COLO829 (cell line): ENCODE measurements at places on chromosomes 4 and X.
A peak's percentile ranks its signal among the peaks of the same experiment; 100 is the strongest.

GRCh38 chrX:28851871-28852270 lies 264.6 kb downstream of the IL1RAPL1 start:
- no peak for DNase-seq

- no peak for DNase-seq
Measured at GRCh38 chrX:47840111-47840510, 3.4 kb downstream of the ZNF81 start.

DNA sequence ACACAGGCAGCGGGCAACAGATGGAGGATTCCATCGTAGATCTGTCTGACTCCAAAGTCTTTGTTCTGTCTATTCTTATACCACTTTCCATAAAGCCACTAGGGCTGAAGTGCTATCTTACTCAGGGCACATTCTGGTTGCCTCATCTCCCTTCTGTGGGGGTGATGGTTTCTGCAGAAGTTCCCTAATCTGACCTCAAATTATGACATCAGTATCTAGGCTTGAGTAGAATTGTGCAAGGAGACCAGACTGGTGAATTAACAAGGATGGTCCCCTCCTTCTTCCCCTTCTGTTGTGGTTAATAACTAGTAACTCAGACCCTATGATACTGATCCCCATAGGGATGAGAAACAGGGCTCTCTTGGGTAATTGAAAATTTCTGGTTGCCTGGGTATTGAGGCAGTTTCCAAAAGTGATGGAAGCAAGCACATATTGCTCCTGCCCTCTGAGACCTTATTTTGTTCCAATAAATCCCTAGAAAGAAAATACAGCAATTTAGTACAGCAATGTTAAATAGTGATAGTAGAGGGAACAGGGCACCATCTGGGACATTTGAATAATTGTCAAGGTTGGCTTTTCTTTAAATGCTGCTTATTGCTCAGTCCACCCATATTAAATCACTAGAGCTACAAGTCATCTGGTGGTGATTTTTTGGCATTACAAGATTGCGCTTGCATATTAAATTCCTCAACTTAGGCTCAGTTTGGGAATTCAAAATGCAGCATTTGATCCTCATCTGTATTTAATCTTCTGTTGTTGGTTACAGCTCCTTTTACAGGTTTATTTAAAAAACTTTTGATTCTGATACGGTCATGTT lies 57.3 kb upstream of the AP1S2 start:
- no peak for DNase-seq

GRCh38 chr4:183101956-183102480 lies 3.0 kb downstream of the WWC2 start:
- no peak for DNase-seq

DNA sequence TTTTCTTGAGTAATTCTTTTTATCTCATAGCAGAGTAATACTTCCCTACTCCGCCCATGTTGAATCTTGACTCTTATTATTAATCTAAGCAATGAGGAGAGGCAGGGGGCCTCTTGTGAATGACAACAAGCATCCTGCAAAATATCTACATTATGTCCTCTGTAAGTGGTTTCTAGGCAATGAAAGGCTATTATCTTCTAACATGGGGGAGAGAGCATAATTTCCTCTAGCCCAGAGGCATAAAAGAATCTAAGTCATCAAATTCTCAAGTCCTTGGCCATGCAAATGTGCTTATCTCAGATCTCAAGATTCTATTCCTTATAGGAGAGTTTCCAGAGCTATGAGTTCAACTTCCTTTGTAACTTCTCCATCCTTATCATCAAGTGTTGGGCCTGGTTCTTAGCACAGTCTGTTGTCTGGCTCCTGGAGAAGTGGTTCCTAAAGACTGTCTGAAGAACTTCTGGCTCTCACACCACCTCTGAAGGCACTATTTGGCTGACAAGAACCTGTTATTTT lies 423.1 kb upstream of the INTU start:
- peak; percentile 41 for DNase-seq

GRCh38 chr4:27000820-27001219 lies 140.2 kb downstream of the STIM2 start:
- DNase-seq, result no peak

GRCh38 chr4:108902769-108903168 lies 139.9 kb upstream of the ETNPPL start:
- DNase-seq, result peak; percentile 71

DNA sequence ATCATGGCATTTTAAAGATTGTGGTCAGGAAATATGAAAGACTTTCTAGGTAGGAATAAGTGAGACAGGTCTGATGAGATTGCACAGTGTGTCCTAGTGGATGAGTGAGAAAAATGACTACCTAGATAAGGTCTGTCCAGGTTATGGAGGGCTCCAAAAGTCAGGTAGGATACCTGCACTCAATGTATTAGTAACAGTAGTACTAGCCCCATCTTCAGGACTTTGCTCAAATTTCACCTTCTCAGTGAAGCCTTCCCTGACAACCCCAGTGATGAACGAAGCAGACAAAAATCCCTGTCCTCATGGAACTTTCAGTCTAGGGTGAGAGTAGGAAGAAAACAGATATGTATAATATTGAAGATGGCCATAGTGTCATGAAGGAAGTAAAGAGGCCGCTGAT lies 85.7 kb downstream of the ZIC3 start:
- no peak for DNase-seq

DNA sequence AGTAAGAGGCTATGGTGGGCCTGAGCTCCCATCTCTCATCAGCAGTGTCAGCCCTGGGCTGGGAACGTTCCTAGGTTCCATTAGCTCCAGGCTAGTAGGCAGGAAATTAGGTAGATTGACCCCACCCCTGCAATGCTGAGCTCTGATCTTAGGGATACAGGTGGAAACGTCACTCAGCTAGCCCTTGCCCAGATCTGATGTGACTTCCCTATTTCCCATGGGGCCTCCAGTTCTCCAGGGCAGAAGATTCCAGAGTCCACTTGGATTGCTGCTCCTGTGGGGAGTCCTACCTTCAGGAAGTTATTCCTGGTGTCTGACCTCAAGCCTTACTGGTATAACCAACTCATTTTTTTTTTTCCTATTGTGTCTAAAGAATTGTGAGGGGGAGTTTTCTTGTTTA lies 81.1 kb downstream of the EFNB1 start:
- DNase-seq, result no peak

GRCh38 chr4:15652841-15653240 lies 2.3 kb downstream of the FBXL5 start:
- DNase-seq, result no peak

- DNase-seq, result peak; percentile 51
Measured at GRCh38 chr4:95289028-95289634, 259.6 kb downstream of the UNC5C start.

DNA sequence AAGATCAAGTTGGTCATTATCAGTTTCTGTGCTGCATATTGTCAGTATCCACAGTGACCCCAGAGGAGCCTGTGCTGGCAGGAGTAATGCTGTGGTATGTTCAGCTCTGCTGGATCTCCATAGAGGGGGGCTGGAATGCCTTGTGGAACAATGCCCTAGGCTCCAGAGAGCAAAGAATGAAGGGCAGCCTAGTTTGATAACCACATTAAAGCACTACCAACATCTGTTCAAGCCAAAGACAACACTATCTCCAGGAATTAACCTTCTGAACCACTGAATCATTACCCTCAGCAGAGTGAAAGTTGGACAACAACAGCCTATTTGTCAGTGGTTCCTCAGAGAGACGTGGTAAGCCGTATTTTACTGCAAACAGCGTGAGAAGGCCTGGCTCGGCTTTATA lies 192.3 kb upstream of the CXorf66 start:
- peak; percentile 27 for DNase-seq

GRCh38 chrX:6678313-6678712 lies 143.4 kb upstream of the VCX3A start:
- DNase-seq, result no peak

DNA sequence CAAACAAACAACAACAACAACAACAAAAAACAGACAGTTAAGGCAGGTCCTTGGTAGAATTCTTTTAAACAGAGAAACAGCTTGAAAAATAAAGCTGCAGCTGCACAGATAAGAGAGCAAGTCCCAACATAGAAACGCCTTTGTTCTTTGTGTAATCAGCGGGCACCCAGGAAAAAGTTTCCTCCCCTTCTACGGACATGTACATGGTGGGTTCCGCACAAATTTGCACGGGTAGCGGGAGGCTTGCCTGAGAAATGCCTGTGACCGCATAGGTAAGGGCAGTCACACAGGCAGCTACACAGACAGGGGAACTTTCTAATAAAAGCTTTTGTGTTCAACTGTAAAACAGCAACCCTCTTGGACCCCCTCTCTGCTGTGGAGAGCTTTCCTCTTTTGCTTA lies 25.7 kb upstream of the CT47A1 start:
- DNase-seq, result peak; percentile 16

DNA sequence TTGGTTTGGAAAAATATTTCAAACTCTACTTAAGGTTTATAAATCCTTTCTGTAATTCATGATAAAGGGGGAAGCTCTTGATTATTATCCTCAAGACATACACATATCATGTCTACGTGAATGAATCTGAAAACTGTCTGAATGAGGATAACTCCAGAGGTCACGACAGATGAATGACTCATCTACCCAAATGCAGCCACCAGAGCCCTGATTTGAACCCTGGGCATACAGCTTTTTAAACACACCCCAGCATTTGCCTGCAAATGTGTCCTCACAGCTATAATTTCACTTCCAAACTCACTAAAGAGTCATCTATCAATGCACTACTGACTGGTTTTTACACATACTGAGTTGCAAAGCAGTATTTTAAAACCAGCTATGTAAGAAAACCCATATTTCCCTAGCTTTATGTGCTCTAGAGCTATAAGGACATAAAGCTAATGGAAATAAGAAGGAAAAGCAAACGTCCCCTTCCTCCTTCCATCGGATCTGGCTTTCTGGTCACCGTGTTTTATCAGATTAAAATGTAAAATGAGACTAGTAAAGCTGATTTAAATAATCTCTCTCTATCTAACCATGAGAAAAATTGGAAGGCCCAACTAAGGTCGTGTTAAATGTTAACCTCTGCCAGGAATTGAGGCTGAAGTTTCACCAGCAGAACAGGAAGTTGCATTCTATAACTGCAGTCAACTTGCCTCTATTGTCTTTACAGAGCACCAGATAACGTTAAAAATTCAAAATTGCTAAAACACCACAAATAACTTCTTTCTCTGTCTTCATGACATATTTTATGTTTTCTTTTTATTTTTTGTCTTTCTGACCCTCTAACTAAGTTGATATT lies 63.1 kb upstream of the SPP1 start:
- no peak for DNase-seq

GRCh38 chr4:48156423-48156822 lies 22.4 kb upstream of the TXK start:
- no peak for DNase-seq

- no peak for DNase-seq
Measured at GRCh38 chrX:1464041-1464970, 11.6 kb upstream of the ASMTL start.

GRCh38 chr4:33831442-33832066 lies 2412.8 kb downstream of the ARAP2 start:
- no peak for DNase-seq

DNA sequence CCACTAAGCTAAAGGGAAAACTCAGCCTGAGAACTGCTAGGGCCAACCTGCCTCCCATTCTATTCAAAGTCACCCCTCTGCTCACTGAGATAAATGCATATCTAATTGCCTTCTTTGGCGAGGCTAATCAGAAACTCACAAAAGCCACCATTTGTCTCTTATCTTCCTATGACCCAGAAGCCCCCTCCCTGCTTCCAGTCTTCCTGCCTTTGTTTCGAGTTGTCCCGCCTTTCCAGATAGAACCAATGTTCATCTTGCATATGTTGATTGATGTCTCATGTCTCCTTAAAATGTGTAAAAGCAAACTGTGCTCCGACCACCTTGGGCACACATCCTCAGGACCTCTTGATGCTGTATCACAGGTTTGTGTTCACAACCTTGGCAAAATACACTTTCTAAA lies 459.8 kb downstream of the FSTL5 start:
- DNase-seq, result no peak

DNA sequence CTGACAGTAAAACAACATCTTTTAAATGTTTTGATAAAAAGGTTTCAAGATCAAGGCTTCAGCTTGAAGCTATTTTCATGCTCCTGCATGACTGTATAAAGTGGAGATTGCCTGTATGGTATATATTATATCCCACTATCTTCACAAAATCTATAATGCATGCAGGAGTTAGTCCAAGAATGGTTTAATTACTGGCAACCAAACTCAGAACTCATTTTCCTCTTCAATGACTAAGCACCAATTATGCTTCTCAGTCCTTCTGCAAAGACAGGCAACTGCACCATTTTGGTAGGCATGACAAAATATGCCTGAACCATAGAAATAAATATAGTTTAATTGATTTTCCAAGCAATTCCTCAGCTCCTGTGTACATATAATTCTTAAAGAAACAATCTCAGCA lies 54.5 kb downstream of the NPY5R start:
- DNase-seq, result no peak

DNA sequence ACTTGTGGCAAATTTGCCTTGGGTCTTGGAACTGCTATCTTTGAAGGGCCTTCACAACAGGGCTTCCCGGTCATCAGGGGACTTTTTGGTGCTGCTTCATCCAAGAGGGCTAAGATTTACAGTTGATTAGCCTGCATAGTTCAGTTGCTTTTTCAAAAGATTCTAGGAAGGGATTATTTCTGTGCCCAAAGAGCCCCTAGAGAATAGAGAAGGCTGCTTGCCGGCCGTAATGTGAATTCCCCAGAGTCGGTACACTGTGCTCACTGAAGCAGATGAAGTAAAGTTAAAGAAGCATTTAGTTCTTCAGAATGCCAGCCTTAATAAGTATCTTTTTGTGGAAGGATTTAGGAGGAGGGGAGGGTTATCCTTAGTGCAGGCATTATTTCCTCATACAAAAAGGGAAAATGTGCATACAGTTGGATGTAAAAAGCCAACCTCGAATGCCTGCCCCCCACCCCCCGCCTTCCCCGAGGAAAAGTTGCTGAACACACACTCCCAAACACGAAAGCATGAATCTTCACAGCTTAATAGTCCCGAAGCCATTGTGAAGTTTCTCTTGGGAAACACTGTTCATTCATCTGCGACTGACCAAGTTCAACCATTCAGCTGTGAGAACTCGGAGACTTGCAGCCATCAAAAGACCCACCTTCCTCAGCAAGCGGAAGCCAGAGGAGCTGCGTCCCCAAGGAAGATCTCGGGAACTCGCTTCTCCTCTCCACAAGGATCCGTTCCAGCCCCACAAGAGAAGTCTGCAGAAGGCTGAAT lies 47.6 kb downstream of the ANOS1 start:
- no peak for DNase-seq

- no peak for DNase-seq
Measured at GRCh38 chr4:78370631-78371372, 180.8 kb upstream of the ANXA3 start.

GRCh38 chr4:79210636-79211049 lies 115.2 kb downstream of the NAA11 start:
- no peak for DNase-seq

DNA sequence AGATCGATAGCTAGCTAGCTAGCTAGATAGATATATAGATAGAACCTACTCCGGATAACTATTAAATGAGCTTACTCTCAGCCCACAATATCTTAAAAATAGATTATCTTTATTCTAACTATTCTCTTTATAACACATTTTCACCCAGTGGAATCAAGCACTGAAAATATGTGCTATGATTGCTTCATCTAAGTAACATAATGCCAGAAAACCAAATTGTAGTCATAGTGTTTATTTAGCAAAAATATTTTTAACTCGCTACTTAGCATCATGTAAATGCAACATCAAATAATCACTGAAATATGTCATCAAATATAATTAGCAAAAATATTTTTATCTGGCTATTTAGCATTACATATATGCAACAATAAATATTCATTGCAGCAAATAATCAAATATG lies 1.5 kb downstream of the TMEM156 start:
- no peak for DNase-seq

- DNase-seq, result no peak
Measured at GRCh38 chrX:50876551-50876950, 34.0 kb upstream of the BMP15 start.

- no peak for DNase-seq
Measured at GRCh38 chrX:70433848-70434351, 10.7 kb upstream of the DLG3 start.
